ENCODE measurements at places on chromosomes 4 and X. TPM values are rescaled to one million over a fixed set of nuclear protein-coding genes. Genes with fewer than 3 reads are reported as not detected.

Gene HSFX4
- not detected for polyA plus RNA-seq

Gene GYPE
- not detected for polyA plus RNA-seq

Gene DCAF12L1
- polyA plus RNA-seq: not detected

Gene TREX2
- 0.91 TPM for polyA plus RNA-seq

Gene TSR2
- polyA plus RNA-seq: 18.3 TPM

Gene IL3RA
- polyA plus RNA-seq: 5.8 TPM
